HepG2 (cell line): ENCODE measurements at places on chromosomes 12 and 14. TPM values are rescaled to one million over a fixed set of nuclear protein-coding genes. Genes with fewer than 3 reads are reported as not detected.

Gene KCNC2
- not detected in 2 replicates for total RNA-seq

Gene OTUB2
- total RNA-seq, result 2.2 and 2.4 TPM in 2 replicates

Gene RHOJ
- 0.22 and 0.49 TPM in 2 replicates for total RNA-seq

Gene SPTB
- total RNA-seq, result 0.02 TPM in 1 of 2 replicates, not detected in the other

Gene PLA2G1B
- 0.87 and 1.4 TPM in 2 replicates for total RNA-seq

Gene C12orf56
- total RNA-seq, result not detected in 2 replicates

Gene LALBA
- not detected in 2 replicates for total RNA-seq

Gene GLI1
- 0.20 TPM in 1 of 2 replicates, not detected in the other for total RNA-seq

Gene RAPGEF3
- total RNA-seq, result 0.07 TPM in 1 of 2 replicates, not detected in the other

Gene TPH2
- not detected in 2 replicates for total RNA-seq

Gene DDN
- 0.51 and 0.53 TPM in 2 replicates for total RNA-seq

Gene FBXO21
- total RNA-seq, result 32.5 and 45.2 TPM in 2 replicates

Gene COQ6
- 18.1 and 18.9 TPM in 2 replicates for total RNA-seq

Gene HIF1A
- 126 and 211 TPM in 2 replicates for total RNA-seq

Gene ACOT4
- total RNA-seq, result 0.04 TPM in 1 of 2 replicates, not detected in the other

Gene SIRT4
- total RNA-seq, result 3.4 and 7.0 TPM in 2 replicates

Gene SLC11A2
- 46.0 and 71.7 TPM in 2 replicates for total RNA-seq
